COLO829 (cell line): ENCODE measurements at places on chromosomes 2 and 18.
A peak's percentile ranks its signal among the peaks of the same experiment; 100 is the strongest.

GRCh38 chr2:118321432-118322105 lies 233.3 kb downstream of the INSIG2 start:
- no peak for DNase-seq

DNA sequence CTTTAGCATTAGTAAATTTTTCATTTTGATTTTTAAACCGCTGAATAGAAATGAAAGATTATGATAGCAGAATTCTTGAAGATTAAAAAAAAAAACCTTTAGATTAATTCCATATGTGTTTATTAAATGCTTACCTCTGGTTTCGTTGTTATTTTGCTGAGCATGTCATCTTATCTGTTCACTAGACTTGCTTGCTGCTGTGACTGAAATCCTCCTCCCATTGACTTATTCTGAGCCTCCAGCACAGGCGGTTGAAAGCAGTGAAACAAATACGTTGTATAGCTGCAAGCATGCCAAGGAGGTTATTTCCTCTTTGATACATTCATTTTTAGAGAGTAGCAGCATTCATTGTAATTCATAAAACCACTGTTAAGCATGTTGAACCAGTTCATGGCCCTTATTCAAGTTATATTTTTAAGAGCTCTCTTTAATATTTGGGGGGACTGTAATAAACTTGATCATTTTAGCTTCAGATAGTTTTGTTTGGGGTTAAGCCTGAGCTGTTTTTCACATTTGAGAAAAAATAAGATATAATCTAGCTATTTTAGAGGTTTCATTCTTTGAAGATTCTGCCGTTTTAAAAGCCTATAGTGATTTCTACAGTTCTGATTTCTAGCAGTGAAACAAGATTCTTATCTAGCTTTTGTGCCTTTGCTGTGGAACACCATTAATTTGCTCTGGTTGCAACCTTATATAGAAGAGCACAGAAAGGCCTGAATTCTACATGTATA lies at the start of gene HTR2B:
Gene HTR2B (minus strand): TSS at position 205 of the 731 bp plus-strand sequence. CDS start 1,278 bp downstream, outside the sequence.
- peak; percentile 39 for DNase-seq

DNA sequence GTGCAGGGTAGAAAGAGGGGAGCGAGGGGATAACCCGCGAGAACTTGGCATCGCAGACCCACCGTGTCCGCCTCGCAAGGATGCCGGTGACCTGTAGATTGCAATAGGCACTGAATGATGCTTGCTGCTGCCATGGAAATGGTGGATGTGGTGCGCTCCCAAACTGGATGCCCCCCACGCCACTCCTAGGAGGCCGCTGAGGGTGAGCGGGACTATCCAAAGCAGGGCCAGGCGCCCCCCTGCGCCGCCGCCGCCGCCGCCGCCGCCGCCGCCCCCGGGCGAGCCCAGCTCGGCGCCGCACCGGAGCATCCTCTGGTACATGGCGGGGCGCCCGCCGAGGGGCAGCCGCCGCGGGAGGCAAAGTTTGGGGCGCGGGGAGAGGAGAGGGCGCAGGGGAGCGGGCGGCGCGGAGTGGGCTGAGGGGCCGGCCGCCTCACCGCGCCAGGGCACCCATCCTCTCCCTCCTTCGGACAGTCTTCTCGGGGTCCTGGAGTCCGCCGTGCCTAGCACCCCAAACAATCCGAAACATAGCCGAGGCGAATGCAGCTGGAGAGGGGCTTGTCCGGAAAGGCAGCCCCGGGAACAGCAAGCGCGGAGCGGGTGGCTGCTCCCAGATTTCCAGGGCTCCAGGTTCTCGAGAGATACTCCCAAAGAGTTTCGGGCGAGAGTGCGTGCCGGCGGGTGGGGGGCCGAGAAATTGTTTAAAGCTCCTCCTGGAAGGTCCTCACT lies 685.1 kb downstream of the NRXN1 start:
- DNase-seq = no peak

DNA sequence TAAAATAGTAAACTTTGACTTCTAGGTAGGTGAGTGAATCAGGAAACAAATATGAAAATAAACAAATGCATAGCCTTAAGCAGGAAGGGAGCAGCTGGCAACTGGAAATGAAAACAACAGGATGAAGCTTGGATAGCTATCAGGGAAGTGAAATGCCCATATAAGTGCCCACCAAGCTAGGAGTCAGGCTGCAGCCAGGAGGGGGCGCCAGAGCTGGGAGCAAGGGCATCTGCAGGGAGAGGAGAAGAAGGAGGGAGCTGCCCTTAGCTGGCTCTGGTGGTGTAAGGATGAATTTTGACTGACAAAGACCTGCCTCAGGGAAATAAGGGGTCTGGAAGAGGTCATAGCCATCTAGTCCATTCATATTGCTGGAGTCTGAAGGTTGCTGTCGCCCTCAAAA lies 298.3 kb downstream of the TDRD15 start:
- peak; percentile 39 for DNase-seq

- DNase-seq = no peak
Measured at GRCh38 chr2:69251943-69252342, 135.1 kb downstream of the GFPT1 start.

GRCh38 chr18:48776641-48777025 lies 174.1 kb downstream of the SMAD7 start:
- no peak for DNase-seq

DNA sequence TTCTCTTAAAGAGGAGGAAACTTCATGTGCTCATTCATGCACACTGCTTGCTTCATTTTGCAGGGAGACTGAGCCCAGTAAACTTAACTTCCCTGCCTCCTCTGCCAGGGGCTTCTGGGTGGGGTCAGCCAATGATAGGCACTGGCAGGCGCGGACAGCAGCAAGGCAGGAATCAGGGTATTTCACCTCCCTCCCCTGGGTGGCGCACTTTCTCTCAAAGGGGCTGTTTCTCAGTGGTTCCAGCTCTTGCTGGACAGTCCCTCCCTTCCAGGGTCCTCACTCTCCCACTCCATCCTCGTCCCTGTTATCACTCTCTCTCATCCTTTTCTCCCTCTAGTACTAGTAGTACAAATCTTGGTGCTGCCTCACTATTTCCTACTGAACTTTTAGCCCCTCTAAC lies 320.5 kb upstream of the ZNF521 start:
- DNase-seq = no peak

DNA sequence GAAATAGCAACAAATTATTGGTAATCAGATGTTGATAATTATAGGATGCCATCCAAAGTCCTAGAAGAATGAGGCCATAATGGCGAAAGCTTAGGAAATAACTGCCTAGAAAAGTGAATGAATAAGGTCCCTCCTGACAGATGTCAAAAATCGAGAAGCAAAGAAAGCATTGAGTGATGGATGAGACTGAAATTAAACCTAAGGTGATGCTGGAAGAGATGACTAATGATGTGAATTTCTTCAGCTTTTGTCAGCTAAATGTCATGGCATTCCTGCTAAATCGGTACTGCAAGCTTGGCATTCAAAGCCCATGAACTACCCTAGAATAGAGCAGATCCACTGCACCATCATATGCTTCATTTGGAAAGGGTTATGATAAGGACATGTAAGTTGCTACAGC lies 74.8 kb upstream of the RGPD4 start:
- no peak for DNase-seq

GRCh38 chr2:161708350-161708975 lies 84.2 kb downstream of the SLC4A10 start:
- no peak for DNase-seq

GRCh38 chr2:179861027-179861415 lies 391 bp downstream of the ZNF385B start:
- DNase-seq = no peak
